Anterior cingulate cortex (tissue), 58 donors: ENCODE measurements at places on chromosomes 1 and 21.

GRCh38 chr1:162166917-162167615 is 97.6 kb downstream of the NOS1AP start:
- no peak for DNase-seq

DNA sequence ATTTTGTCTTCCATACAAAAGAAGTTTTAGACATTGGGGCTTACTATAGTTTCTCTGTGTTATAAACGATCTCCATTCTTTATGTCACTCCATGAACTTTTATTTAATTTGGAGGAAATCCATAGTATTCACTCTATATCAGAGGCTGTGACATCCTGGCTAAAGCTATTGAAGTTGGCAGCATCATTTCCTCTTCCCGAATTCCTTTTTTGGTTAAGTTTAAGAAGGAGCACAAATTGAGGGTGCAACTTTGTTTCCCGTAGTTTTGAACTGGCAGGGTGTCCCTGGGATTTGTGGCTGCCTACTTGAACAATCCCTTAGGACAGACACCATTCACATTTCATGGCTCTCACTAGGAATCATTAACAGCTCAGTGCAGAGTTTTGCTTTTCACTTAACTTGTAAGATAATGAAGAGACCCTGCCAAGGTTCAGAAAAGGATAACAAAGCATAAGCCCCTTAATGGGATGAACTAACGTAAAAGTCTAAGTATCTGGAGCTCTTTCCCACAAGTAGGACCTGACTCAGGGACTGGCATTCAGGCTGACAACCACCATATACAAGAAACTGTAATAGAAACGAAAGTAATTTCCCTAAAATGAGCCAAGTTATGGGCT is 13.9 kb downstream of the S1PR1 start:
- DNase-seq: no peak

DNA sequence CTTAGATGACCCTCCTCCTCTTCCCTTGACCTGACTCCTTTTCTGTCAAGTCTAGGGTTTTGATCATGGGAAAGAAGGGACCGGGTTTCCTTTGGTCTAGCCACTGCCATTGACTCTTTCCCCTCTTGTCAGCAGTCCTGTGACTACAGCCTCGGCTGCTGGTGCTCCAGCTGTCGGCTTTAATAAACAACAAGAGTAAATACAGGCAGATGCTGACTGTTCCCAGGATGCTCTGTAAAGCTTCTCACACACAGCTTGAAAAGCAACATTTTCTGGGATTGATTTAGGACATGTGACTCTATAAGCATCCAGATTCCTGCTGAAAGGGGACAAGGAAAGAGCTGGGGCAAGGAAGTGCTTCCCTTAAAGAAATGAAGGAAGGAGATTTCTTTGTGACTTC is 53.5 kb upstream of the CTTNBP2NL start:
- no peak for DNase-seq

- no peak for DNase-seq
These were observed 72.3 kb downstream of the GALNT2 start for GRCh38 chr1:230139315-230139714.

- DNase-seq: no peak
These were observed 60.5 kb upstream of the PRMT6 start for GRCh38 chr1:106995970-106996369.

- no peak for DNase-seq
These were observed 87.9 kb downstream of the PLPP3 start for GRCh38 chr1:56491441-56491840.

DNA sequence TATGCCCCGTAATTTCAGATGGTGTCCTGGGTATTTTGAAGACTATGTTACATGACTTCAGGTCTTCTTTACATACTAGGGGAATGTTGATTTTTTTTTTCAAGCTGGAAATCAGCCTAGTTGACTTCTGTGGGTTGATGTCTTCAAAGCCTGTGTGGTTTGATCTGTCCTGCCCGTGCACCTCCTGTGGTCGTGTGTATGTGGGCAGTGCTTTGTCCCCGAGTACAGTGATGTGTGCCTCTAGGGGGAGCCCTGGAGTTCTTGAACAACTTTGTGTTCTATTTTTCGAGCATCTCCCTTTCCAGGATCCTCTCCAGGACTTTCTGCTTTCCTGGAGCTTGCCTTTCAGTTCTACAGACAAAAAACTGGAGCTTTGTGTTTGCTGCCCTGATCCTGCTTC is 28.9 kb downstream of the OBSCN start:
- no peak for DNase-seq

GRCh38 chr1:21232044-21232443 is 55.3 kb upstream of the EIF4G3 start:
- DNase-seq: no peak

GRCh38 chr1:64959986-64960385 is 6.4 kb downstream of the JAK1 start:
- DNase-seq: no peak
